ENCODE measurements at places on chromosomes 12 and 14.
A peak's percentile ranks its signal among the peaks of the same experiment; 100 is the strongest.

GRCh38 chr12:103495469-103496456 lies at the start of gene C12orf42:
Gene C12orf42 (minus strand): TSS chr12:103495968. CDS start chr12:103478426, 17,542 bp downstream.
- peak; percentile 67 for DNase-seq

DNA sequence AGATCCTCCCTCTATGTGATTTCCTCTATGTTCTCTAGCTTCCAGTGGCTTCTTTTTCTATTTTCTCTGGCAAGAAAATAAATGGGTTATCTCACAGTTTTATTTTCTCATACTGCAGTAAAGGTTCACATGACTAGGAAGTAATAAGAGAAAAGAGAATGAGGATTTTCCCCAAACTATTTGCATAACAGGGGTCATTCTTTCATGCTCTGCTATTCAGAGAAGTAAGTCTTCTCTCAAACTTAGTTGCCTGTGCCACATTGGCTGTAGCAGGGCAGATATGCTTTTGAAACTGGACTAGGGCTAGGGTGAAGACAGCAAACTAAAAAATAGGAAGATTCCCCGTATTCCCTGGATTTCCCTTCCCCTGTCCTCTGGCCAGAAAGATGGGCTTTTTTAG lies 57.4 kb downstream of the ACSM4 start:
- DNase-seq, result no peak

GRCh38 chr12:50246873-50247612 lies 36.3 kb downstream of the LIMA1 start:
- peak; percentile 73 for DNase-seq

- DNase-seq, result no peak
Measured at GRCh38 chr12:14964406-14964805, 3.0 kb upstream of the ARHGDIB start.

- DNase-seq, result no peak
Measured at GRCh38 chr12:26595806-26596205, 237.2 kb downstream of the ITPR2 start.

- DNase-seq, result no peak
Measured at GRCh38 chr12:121630791-121631355, 4.5 kb downstream of the ORAI1 start.

DNA sequence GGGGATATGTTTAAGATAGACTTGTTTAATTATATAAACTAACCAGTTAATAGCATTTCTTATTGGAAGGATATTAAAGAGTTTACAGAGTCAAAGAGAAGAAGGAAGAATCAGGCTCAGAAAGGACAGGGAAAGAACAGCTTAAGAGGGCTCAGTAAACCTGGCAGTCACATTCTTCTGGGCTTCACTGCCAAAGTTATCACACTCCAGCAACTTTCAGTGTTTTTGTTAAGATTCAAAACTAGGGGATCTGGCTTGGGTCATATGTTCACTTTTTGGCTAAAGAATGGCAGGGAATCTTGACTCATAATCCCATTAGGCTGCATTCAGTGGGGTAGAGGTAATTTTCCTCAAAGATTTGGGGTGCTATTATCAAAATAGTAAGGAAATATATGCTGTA lies 312.3 kb downstream of the RAD51B start:
- DNase-seq, result no peak

DNA sequence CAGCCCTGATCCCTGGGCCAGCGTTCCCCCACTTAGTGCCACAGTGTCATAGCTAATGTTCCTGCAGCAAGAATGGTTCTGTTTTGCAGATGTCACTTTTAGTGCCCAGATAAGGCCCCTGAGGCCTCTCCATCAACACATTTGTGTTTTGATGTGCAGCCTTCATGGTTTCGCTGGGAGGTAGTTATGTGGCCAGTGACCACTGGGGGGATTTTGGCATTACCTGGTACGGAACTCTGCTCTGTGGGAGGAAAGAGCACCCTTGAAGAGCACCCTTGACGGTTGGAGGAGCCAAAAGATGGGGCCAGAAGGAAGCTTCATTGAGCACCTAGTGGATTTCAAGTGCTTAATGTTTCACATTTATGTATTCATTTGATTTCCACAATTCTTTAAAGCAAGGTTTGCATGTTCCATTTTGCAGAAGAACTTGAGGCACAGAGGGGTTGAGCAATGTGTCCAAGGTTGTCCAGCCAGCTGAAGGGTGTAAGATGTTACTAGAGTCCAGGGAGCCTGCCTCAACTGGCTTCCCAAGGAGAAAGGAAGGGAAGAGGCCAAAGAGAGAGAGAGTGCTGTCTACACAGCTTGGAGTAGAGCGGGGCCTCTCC lies 13.0 kb downstream of the SERPINA11 start:
- DNase-seq, result no peak

- no peak for DNase-seq
Measured at GRCh38 chr12:45708901-45709300, 20.6 kb upstream of the ARID2 start.

GRCh38 chr12:614411-614970 lies 48.8 kb downstream of the NINJ2 start:
- peak; percentile 59 for DNase-seq

DNA sequence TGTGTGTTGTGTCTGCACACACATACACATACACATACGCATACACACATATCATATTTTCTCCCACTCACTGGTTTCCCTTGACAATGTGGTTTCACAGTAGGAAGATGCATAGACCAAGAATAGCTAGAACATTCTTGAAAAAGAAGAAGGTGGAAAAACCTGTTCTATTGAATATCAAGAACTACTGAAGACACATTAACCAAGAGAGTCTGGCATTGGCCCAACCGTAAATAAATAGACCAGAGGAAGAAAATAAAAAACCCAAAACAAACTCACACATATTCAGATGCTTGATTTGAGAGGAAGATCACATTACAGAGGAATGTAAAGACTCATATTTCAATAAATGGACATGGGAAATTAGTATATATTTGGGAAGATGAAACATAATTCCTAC lies 311.3 kb downstream of the FOXG1 start:
- no peak for DNase-seq

GRCh38 chr12:2461046-2461445 lies 333.7 kb upstream of the FKBP4 start:
- DNase-seq, result no peak

GRCh38 chr14:92644171-92644969 lies 104.1 kb downstream of the LGMN start:
- no peak for DNase-seq

DNA sequence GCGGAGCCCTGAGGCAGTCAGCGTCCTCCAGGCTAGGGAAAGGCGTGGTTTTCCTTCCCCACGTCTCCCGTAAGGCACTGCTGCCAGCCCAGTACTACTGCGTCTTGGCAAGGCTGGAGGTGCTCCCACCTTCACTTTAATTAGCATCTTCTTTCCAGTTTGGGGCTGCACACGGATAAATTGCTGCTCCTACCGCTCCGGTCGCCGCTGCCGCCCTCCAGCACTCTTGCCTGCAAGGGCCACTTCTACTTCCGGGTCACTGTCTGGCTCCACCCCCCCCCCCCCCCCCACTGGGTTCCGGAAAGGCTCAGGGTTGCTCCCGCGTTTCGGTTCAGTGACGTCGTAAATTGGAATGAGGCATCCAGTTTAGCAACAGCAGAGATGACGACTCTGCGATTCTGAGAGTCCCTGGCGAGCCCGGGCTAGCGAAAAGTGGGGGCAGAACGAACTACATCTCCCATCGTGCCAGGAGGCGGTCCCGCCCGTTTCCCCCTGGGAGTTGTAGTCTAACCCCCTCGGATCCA lies at the start of gene NEDD8:
Gene NEDD8 (minus strand): TSS at position 247 of the 524 bp plus-strand sequence. CDS start 100 bp downstream, at position 147.
- peak; percentile 96 for DNase-seq

DNA sequence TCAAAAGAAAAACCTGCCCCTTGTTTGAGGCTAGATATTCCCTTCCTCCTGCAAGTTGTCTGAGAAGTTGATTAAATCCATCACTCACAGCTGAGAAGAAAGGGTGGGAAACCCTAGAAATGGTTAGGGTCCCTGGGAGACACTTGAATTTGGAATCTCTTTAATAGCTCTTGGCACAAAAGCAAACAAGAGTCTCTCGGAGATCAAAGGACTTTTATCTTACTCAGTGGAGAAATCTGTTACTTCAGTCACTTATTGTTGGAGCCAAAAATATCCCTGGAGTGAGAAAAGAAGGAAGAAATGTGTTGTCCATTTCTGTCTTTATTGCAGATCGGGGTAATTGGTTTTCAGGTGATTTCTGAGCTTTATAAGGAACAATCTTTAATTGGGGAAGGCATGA lies 47.0 kb downstream of the TMEM132C start:
- DNase-seq, result no peak

- DNase-seq, result no peak
Measured at GRCh38 chr12:122981036-122981471, 573 bp downstream of the ARL6IP4 start.

GRCh38 chr12:113879658-113880057 lies 86.5 kb downstream of the RBM19 start:
- no peak for DNase-seq

GRCh38 chr12:40168001-40168400 lies 56.8 kb upstream of the LRRK2 start:
- no peak for DNase-seq

- DNase-seq, result peak; percentile 43
Measured at GRCh38 chr12:94560431-94561221, 89.7 kb downstream of the TMCC3 start.

- DNase-seq, result no peak
Measured at GRCh38 chr14:96072746-96073145, 33.6 kb downstream of the C14orf132 start.

DNA sequence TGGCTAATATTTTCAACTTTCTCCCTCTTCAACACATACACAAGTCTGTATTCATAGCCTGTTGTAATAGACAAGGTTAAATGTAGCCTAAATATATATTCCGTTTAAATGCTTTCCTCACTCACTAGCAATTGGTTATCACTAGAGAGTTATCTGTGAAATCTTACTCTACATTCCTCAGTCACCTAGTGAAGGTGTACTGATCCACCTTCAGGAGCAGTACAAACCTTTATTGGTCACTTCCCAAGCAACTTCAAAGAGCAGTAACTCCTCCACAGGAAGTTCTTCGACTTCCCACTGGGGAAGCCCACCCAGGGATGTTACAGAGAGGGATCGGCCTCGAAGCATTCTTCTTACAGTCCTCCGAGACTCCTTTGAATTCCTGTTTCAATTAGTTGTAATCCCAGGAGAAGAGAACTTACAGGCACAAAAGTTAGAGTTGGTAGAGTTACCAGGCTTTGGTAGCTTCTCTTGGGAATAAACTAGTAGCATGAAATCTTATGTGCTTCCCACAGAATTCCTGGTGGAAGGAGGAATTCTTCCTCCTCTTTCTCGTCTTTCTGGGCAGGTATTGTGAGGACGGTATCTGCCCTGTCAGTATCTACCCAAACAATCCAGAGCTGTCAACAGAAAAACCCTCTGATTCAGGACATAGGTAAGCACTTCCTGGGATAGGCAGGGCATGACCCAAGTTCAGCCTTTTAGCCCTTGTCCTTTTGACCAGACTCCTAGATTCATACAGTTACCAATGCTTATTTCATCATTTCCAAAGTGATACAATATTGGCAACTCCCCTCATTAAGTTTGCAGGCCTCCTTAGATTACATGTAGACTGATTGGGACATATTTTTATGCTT lies at the start of gene GYS2:
Gene GYS2 (minus strand): TSS at position 603 of the 857 bp plus-strand sequence. CDS start 255 bp downstream, at position 348.
- no peak for DNase-seq

DNA sequence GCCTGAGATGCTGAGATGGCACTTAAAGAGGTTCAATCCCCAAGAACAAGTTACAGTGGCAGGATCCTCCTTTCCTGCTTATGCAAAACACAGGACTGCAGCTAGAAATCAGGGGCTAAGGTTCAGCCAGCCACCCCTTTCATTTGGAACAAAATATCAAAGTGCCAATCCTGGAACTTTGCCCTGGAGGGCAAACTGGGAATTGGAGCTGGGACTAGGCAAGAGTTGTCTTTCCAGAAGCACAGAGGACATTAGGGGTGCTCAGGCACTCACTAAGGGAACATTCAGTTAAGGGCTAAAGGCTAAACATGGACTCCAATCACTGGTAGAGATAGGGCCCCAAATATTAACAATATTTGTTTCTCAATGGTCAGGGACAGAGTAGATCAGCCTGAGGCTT lies 237.2 kb downstream of the EMP1 start:
- DNase-seq, result no peak

GRCh38 chr12:119145367-119145766 lies 33.4 kb upstream of the HSPB8 start:
- no peak for DNase-seq

DNA sequence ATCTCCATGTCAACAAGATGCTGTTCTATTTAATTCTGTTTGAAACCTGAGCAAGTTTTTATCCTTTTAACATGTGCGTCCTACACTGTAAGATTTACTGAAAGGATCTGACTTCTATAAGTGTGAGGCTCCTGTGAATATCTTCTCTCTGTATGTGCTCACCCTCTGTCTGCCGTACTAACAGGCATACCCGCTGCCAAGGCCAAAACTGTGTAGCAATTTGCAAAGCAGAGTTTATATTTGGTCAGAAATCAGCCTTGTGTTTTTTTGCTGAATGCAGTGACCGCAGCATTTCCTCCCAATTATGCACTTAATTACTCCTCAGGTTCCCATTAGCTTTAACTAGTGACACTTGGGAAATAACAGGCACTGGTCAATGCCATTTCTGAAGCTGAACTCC lies 12.3 kb downstream of the CHST11 start:
- DNase-seq, result no peak

- DNase-seq, result no peak
Measured at GRCh38 chr12:94777936-94778335, 127.6 kb upstream of the TMCC3 start.

- no peak for DNase-seq
Measured at GRCh38 chr14:45373877-45374276, 120.9 kb upstream of the MIS18BP1 start.

DNA sequence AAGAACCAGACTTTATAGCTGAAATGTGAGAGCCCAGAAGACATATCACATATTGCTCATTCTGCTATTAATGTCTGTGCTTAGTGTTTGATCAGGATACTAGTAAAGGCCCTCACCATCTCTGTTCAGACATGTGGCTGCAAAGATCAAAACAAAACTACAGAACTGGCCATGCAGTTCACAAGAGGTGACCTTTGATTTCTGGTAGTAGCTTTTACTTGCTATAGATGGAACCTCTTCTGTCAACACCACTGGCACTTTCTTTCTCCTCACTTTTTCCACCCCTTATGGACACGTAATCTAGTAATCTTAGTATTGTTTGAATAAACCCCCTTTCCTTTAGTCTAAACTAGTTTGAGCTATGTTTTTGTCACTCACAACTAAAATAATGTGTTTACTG lies 214.8 kb downstream of the EPS8 start:
- no peak for DNase-seq

DNA sequence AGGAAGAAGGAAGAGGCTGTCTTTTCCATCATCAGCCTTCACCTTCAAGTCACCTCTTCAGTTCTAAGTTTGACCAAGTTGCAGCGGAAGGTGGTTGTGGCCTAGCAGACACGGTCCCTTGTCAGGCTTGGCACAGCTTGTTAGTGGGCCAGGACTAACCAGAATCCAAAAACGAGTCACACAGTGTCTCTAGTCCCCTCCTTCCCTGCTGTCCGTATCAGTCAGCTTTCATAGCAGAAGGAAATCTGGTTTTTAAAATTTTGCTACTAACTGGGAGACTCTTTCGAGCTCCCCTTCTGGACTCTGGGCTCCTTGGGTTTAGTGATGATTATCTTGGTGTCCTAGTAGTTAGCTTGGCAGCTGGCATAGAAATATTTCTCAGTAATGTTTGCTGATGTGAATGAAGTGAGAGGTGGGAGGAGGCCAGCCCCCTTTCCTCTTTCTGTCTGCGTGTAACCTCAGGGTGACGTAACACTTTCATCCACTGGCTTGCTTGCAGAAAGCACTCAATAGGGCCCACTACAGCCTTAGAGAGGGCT lies 3.8 kb downstream of the ETV6 start:
- peak; percentile 80 for DNase-seq

- DNase-seq, result no peak
Measured at GRCh38 chr14:79044894-79045624, 874.9 kb downstream of the NRXN3 start.
